Stimulated activated CD4-positive, alpha-beta T cell treated with anti-CD3 and anti-CD28 coated beads, Interleukin-1b, Interleukin-23, amount 100 ng/mL, for 1 hour (primary cell): ENCODE measurements at places on chromosomes 2 and 18.

DNA sequence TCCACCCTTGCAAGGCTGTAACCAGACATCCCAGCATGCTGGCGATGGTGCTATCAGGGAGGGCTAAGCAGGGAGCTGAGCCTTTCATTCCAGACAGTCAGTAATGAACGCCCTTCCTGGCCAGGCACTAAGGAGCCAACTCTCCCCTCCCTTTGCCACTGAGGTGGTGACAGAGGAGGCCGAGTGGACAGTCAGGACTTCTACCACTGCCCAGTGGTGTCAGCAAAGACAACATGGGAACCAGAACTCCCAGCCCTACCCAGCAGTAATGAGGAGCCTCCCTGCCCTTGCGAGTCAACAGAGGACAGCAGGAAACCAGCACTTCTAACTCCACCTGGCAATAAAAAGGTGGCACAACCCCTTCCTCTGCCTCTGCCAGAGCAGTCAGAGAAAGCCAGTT is 68.6 kb downstream of the ZAP70 start:
- DNase-seq, result no peak

DNA sequence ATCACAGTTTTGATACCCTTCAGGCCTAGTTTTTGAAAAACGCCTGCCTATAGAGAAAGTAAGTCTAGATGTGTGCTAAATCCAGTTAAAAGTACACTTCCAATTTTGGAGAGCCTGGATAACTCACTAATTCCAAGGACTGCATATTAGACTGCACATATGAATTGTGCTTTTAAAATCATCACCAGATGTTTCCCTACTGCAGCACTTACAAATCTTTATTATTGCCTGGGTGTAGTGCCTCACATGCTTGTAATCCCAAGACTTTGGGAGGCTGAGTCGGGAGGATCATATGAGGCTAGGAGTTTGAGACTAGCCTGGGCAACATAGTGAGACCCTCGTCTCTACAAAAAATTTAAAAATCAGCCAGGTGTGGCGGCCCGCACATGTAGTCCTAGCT is 35.9 kb upstream of the HTR2B start:
- no peak for DNase-seq

DNA sequence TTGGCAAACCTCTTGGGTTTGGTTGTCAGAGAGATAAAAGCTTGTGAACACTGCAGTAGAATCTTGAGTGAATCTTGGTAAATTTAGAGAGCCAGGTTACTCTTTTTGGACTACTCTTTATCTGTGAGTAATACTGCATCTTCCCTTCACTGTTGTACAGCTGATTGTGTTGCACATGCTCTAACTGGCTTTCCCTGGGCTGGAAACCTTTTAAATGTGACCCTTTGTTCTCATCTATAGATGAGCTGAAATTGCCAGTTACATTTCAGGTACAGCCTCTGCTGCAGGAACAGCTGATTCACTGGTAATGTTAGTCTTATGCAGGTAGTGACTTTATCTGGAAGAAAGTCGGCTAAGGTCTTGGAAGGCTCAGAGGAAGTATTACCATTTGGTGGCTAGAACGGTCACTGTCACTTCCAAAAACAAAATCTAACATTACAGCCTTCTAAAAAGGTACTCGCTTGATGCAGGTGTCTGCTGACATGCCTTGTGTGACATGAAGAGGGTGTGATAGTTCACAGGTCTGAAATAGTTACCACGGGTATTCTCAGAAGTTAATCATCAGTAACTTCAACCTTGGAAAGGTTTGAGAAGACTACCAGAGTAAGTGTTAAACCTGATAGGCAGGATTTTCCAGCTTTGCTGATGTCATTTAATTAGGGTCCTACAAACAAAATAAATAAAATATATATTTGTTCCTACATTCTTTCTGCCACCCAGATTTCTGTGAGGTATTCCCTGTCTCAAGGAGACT is 851.1 kb downstream of the SLC4A3 start:
- DNase-seq, result no peak

GRCh38 chr18:13464432-13465123 is 246.0 kb downstream of the LDLRAD4 start:
- peak; percentile 24 for DNase-seq

- no peak for DNase-seq
These were observed 99.4 kb upstream of the RND3 start for GRCh38 chr2:150586858-150587257.

- no peak for DNase-seq
These were observed 63.4 kb downstream of the ZCCHC2 start for GRCh38 chr18:62586151-62586774.

DNA sequence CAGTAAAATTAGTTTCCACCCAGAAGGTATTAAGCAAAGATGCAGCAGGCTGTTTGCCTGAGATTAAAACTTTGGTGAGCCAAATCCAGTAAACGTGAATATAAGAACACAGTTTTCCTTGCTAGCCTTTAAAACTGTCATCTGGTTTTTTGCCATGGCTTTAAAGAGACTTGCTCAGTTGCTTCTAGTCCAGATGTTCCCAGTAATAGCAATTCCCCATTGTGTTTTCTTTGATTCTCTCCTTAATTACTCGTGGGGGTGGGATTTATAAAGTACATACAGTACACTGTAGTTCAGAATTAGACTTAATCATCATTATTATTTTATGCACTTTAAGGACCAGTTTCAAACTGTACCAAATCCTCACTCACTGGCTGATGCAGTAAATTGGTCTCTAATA is 303.5 kb upstream of the ZNF804A start:
- no peak for DNase-seq

- DNase-seq, result no peak
These were observed 30.6 kb downstream of the RTN4 start for GRCh38 chr2:55019526-55020258.

- no peak for DNase-seq
These were observed 230.3 kb downstream of the SLC4A3 start for GRCh38 chr2:219857751-219858150.

GRCh38 chr2:181639686-181640085 is 17.2 kb downstream of the CERKL start:
- DNase-seq, result no peak

- no peak for DNase-seq
These were observed 44.4 kb downstream of the MYO3B start for GRCh38 chr2:170222298-170222697.

- DNase-seq, result no peak
These were observed 413.6 kb upstream of the TCF4 start for GRCh38 chr18:56001576-56001975.
